Panc1 (cell line): ENCODE measurements at places on chromosomes 16 and 17. TPM values are rescaled to one million over a fixed set of nuclear protein-coding genes. Genes with fewer than 3 reads are reported as not detected.

DNA sequence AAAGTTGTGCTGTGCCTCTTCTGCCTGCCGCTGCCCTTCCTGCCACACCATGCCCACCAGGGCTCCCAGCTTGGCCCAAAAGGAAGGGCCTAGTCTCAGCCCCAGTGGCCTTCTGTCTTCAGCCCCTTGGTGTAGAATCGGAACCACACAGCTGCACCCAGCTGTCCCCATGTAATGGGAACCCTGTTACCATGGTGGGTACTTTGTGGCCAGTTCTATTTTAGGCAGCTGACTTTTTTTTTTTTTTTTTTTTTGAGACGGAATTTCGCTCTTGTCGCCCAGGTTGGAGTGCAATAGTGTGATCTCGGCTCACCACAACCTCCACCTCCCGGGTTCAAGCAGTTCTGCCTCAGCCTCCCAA lies 163.3 kb upstream of the GSE1 start:
- H3K36me3 ChIP-seq: no peaks in the 10 kb centered on the region
- no peak overlapping the region for H3K4me3 ChIP-seq
- no peaks in the 10 kb centered on the region for H3K27me3 ChIP-seq
- no peak for DNase-seq
- no peak overlapping the region for H3K27ac ChIP-seq

GRCh38 chr16:89786474-89787364 lies 29.7 kb downstream of the FANCA start:
- H3K27me3 ChIP-seq: no peaks in the 10 kb centered on the region
- H3K4me1 ChIP-seq: no peaks in the 10 kb centered on the region
- no peak overlapping the region for H3K27ac ChIP-seq
- no peak for DNase-seq
- no peak overlapping the region for H3K4me3 ChIP-seq

GRCh38 chr16:85483424-85483823 lies 129.7 kb upstream of the GSE1 start:
- no peaks in the 10 kb centered on the region for H3K36me3 ChIP-seq
- no peak overlapping the region for H3K4me3 ChIP-seq
- H3K4me1 ChIP-seq: no peaks in the 10 kb centered on the region
- no peaks in the 10 kb centered on the region for H3K27me3 ChIP-seq

DNA sequence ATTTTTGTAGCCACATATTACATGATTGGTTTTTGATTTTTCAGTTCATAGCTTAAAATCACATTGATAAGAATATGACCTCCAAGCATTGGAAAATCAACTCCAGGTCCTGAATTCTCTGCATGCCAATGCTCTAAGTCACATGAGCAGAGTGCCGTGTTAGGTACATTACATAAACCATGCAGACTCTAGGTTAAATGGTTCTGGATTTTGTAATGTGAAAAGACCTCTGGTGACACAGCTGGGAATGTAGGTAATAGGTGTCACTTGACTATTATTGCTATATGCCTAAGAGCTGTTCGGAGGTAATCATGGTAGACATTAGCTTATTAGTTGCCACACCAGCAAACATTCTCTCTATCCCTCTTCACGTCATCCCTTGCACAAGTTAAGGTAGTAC lies 231.1 kb upstream of the SALL1 start:
- H3K27ac ChIP-seq: no peak overlapping the region
- no peaks in the 10 kb centered on the region for H3K27me3 ChIP-seq
- no peaks in the 10 kb centered on the region for H3K36me3 ChIP-seq
- H3K4me1 ChIP-seq: no peaks in the 10 kb centered on the region

GRCh38 chr17:33142705-33143299 lies 150.3 kb downstream of the ASIC2 start:
- H3K27me3 ChIP-seq: no peaks in the 10 kb centered on the region
- no peak overlapping the region for H3K27ac ChIP-seq
- no peak for DNase-seq
- H3K36me3 ChIP-seq: no peaks in the 10 kb centered on the region
- H3K4me3 ChIP-seq: no peak overlapping the region

GRCh38 chr16:16080465-16081065 lies 131.1 kb downstream of the ABCC1 start:
- no peak overlapping the region for H3K4me3 ChIP-seq
- H3K27me3 ChIP-seq: no peaks in the 10 kb centered on the region
- peaks cover 21% of the 10 kb centered on the region for H3K36me3 ChIP-seq
- no peaks in the 10 kb centered on the region for H3K4me1 ChIP-seq
- H3K27ac ChIP-seq: no peak overlapping the region
- DNase-seq: no peak

GRCh38 chr17:73777131-73777449 lies 132.8 kb upstream of the SDK2 start:
- H3K27ac ChIP-seq: no peak overlapping the region
- H3K4me3 ChIP-seq: no peak overlapping the region
- no peaks in the 10 kb centered on the region for H3K36me3 ChIP-seq
- H3K27me3 ChIP-seq: peaks cover 13% of the 10 kb centered on the region; the same call in 1 of the 2 replicates

DNA sequence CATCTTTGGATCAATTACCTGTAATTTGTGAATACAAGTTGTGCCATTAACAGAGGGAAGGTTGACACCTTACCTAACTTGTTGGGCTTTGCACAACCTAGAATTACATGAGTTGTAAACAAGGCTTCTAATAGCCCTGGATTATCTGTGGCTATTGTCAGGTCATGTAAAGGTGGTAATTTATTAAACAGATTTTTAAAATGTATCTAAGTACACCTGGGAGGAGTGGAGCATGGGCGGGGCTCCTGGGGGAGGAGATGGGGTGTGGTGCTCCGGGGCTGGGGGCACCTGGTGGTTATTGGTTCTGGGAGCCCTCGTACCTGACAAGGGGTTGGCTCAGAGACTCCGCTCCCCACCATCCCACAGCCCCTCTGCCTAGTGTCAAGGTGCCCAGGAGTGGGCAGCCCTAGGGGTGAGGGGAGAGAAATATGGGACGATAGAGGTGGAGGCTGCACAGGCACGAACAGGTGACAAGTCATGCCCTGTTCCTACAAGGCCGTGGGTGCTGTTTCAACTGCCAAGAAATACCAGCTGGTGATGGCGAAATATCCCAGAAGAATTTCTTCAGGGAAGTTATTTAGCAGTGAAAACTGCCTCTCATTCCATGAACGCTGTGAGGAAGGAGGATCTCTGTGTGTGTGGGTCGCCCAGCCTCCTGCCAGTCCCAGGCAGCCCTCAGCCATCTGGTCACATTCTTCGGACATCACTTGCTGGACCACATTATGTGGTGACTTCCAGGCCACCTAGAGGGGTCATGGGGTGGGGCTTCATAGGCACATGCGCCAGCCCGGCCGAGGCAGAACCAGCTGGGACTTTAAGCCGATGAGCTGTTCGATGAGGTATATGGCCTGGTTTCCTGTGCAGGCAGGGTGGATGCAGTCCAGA lies 55.5 kb upstream of the IRX3 start:
- H3K4me3 ChIP-seq: no peak overlapping the region
- H3K27me3 ChIP-seq: no peaks in the 10 kb centered on the region
- no peaks in the 10 kb centered on the region for H3K4me1 ChIP-seq

GRCh38 chr17:1060991-1061390 lies 64.1 kb downstream of the TIMM22 start:
- no peak overlapping the region for H3K4me3 ChIP-seq
- no peak overlapping the region for H3K27ac ChIP-seq
- DNase-seq: peak; percentile 92
- no peaks in the 10 kb centered on the region for H3K4me1 ChIP-seq
- H3K36me3 ChIP-seq: peaks cover 7% of the 10 kb centered on the region
- H3K27me3 ChIP-seq: no peaks in the 10 kb centered on the region

- no peaks in the 10 kb centered on the region for H3K27me3 ChIP-seq
- H3K27ac ChIP-seq: no peak overlapping the region
- DNase-seq: no peak
- H3K36me3 ChIP-seq: peaks cover 3% of the 10 kb centered on the region; the same call in 1 of the 2 replicates
Measured at GRCh38 chr17:55038291-55038690, 69.7 kb downstream of the STXBP4 start.

DNA sequence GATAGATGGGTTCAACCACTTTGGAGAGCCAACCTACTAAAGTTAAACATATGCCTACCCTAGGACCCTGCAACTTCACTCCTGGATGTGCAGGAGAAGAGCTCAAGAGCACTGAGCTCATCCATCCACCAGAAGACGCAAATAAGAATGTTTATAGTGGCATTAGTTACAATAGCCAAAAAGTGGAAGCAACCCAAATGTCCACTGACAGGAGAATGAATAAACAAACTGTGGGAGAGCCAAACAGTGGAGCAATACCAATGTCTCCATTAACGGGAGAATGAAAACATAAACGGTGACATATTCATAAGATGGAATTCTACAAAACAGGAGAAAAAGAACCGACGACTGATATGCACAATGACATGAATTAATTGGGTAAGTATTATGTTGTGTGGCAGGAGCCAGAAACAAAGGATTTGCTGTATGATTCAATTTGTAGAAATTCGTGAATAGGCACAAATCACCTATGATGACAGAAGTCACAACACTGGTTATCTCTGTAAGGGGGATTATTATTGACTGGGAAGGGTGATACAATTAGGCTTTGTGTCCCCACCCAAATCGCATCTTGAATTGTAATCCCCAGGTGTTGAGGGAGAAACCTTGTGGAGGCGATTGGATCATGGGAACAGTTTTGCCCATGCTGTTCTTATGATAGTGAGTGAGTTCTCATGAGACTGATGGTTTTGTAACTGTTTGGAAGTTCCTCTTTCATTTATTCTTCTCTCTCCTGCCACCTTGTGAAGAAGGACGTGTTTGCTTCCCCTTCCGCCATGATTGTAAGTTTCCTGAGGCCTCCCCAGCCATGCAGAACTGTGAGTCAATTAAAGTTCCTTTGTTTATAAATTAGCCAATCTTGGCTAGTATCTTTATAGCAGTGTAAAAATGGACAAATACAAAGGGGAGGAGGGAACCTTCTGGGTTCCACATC lies 57.9 kb upstream of the PLCG2 start:
- no peak overlapping the region for H3K4me3 ChIP-seq
- no peak for DNase-seq
- no peak overlapping the region for H3K27ac ChIP-seq
- no peaks in the 10 kb centered on the region for H3K36me3 ChIP-seq

- H3K4me3 ChIP-seq: no peak overlapping the region
- no peaks in the 10 kb centered on the region for H3K27me3 ChIP-seq
- no peak for DNase-seq
- H3K36me3 ChIP-seq: no peaks in the 10 kb centered on the region
- H3K27ac ChIP-seq: no peak overlapping the region
Measured at GRCh38 chr16:48008011-48008525, 147.7 kb downstream of the ABCC12 start.

DNA sequence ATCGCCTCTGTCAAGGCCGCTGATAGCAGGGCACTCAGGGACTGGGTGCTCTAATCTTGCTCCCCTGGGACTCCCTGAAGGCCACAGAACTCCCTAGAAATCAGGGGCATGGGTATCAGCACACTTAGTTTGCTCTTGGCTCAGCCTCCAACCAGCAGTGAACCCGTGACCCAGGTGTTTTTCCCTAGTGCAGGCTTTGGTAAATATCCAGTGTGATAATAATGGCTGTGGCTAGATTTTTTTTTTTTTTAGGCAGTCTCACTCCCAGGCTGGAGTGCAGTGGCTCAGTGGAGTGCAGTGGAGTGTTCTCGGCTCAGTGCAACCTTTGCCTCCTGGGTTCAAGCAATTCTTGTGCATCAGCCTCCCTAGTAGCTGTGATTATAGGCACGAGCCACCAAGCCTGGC lies 10.3 kb downstream of the NUPR1 start:
- no peak overlapping the region for H3K4me3 ChIP-seq
- no peak overlapping the region for H3K27ac ChIP-seq
- no peak for DNase-seq
- H3K27me3 ChIP-seq: no peaks in the 10 kb centered on the region

- H3K27ac ChIP-seq: no peak overlapping the region
- DNase-seq: no peak
- no peaks in the 10 kb centered on the region for H3K36me3 ChIP-seq
- no peaks in the 10 kb centered on the region for H3K4me1 ChIP-seq
- no peaks in the 10 kb centered on the region for H3K27me3 ChIP-seq
- no peak overlapping the region for H3K4me3 ChIP-seq
Measured at GRCh38 chr16:56075732-56076388, 115.4 kb upstream of the GNAO1 start.

- DNase-seq: no peak
- H3K36me3 ChIP-seq: no peaks in the 10 kb centered on the region
- no peaks in the 10 kb centered on the region for H3K27me3 ChIP-seq
- no peak overlapping the region for H3K27ac ChIP-seq
Measured at GRCh38 chr16:55641430-55642056, 14.2 kb upstream of the SLC6A2 start.

- H3K27me3 ChIP-seq: no peaks in the 10 kb centered on the region
- no peak overlapping the region for H3K27ac ChIP-seq
- no peak for DNase-seq
- no peaks in the 10 kb centered on the region for H3K36me3 ChIP-seq
- no peaks in the 10 kb centered on the region for H3K4me1 ChIP-seq
- H3K4me3 ChIP-seq: no peak overlapping the region
Measured at GRCh38 chr16:62190426-62190825, 154.2 kb upstream of the CDH8 start.

DNA sequence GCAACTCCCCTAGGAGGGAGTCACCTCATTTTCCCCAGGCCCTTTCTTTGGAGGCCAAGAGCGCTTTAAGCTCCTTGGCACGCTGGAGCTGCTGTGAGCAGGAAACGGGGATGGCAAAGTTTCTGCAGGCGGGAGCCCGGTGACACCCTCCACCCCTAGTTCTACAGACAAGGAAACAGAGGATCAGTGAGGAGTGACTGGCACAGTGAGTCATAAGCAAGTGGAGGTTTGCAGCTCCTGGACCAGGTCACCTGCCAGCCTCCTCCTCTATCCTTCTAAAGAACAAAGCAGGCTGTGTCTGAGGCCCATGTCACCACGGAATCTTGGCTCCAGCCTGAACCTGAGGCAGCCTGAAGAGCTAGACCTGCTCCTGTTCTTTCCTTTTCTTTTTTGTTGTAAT lies 141.9 kb downstream of the TMEM132E start:
- H3K27ac ChIP-seq: no peak overlapping the region
- H3K27me3 ChIP-seq: no peaks in the 10 kb centered on the region
- no peaks in the 10 kb centered on the region for H3K36me3 ChIP-seq
- peak; percentile 36 for DNase-seq
- no peak overlapping the region for H3K4me3 ChIP-seq

- H3K4me1 ChIP-seq: no peaks in the 10 kb centered on the region
- H3K4me3 ChIP-seq: no peak overlapping the region
- H3K27me3 ChIP-seq: no peaks in the 10 kb centered on the region
Measured at GRCh38 chr16:50695017-50696000, 1.9 kb downstream of the NOD2 start.

GRCh38 chr17:70629902-70630301 lies 460.6 kb downstream of the KCNJ2 start:
- no peaks in the 10 kb centered on the region for H3K4me1 ChIP-seq
- H3K4me3 ChIP-seq: no peak overlapping the region
- H3K27ac ChIP-seq: no peak overlapping the region
- no peaks in the 10 kb centered on the region; the same call in 1 of the 2 replicates for H3K27me3 ChIP-seq

- no peaks in the 10 kb centered on the region for H3K36me3 ChIP-seq
- H3K27me3 ChIP-seq: no peaks in the 10 kb centered on the region
- no peak overlapping the region for H3K4me3 ChIP-seq
- H3K27ac ChIP-seq: no peak overlapping the region
Measured at GRCh38 chr17:56009795-56010651, 143.3 kb upstream of the ANKFN1 start.

SLC2A4 gene
- total RNA-seq: 0.31 TPM

FBXO39 gene
- total RNA-seq: not detected

CD300LG gene
- not detected for total RNA-seq

CIITA gene
- total RNA-seq: 0.41 TPM

KIAA0513 gene
- total RNA-seq: 8.7 TPM

TPSG1 gene
- total RNA-seq: 4.6 TPM

BLTP2 gene
- total RNA-seq: 271 TPM

NHLRC4 gene
- 4.0 TPM for total RNA-seq

RASD1 gene
- 1.7 TPM for total RNA-seq

CDK10 gene
- total RNA-seq: 52.6 TPM

CBFA2T3 gene
- total RNA-seq: 13.7 TPM

TP53TG3F gene
- 0.54 TPM for total RNA-seq

CRHR1 gene
- total RNA-seq: 0.15 TPM

KRT16 gene
- 1.6 TPM for total RNA-seq

FGF11 gene
- 4.4 TPM for total RNA-seq

CRYBA1 gene
- not detected for total RNA-seq

NR1D1 gene
- 8.8 TPM for total RNA-seq
